8988T (cell line): ENCODE measurements at places on chromosomes 4 and X.

- no peak for DNase-seq
Observed at GRCh38 chrX:40240844-40241243, 143.1 kb upstream of the BCOR start.

DNA sequence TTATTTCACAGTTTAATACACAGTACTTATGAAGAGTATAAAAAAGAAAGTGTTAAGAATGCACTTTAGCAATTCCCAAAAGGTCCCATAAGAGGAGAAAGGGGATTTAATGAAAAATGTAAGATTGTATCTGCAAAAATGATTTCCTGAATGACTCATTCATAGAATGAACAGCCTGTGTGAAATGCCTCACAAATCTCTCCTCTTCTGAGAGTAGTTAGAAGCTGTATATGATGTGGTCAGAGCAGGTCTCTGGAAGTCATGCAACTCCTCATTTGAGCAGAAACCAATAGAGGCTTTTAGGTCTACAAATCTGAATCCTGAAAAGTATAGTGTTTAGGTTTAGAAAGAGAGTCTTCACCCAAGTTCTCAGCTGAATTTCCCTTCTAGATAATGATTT, 381.3 kb upstream of the INTU start:
- DNase-seq: no peak

- no peak for DNase-seq
Observed at GRCh38 chrX:133530960-133531359, 115.7 kb upstream of the GPC4 start.

- no peak for DNase-seq
Observed at GRCh38 chr4:177968817-177969442, 526.7 kb upstream of the AGA start.

- DNase-seq: no peak
Observed at GRCh38 chr4:10734697-10735096, 50.1 kb upstream of the CLNK start.

DNA sequence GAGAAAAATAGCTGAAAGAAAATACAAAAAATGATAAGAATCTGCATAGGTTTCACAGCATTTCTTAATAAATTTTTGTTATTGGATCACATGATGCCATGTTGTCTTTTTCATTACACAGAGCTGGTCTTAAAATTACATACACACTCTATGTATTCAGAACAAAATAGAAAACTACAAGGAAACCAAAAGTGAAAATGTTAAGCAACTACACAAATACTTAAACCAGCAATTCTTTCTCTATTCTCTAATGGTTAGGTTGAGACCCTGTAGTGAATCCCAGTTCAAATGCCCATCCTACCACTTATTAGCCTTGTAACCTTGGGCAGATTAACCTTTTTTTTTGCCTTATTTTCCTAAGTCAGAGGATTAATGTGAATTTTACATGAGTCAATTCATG, 2311.2 kb downstream of the PCDH7 start:
- no peak for DNase-seq

DNA sequence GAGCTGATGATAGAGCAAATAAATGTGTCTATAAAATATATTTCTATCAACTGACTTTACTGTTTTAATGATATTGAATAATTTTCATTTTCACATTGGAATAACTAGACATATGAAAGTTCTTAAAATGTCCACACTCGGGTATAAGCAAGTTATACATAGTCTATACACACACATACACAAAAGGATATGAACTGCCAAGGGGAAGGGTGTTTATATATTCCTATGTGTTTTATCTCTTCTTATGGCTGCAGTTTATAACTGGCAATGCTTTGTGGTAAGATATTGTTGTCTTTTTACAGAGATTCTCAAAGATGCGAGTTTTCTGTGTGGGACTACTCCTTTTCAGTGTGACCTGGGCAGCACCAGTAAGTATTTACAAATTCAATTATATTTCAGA, 1.6 kb downstream of the MEPE start:
- no peak for DNase-seq

DNA sequence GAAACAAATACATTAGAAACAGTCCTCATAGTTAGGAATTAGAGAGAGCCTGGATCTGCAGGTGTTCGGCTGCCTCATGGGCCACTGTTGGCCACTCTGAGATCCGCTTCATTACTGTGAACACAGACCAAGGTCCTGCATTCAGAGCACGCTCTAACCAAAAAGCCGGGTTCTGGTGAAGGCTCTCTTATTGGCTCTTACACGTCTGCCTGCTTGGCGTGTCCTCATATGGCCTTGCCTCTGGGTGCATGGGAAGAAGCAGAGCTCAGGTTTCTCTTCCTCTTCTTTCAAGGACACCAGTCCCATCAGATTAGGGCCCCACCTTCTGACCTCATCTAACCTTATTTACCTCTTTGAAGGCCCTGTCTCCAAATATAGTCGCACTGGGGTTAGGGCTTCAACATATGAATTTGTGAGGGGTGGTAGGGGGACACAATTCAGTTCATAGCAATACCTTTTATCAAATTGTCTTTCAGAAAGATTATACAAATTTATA, 37.1 kb upstream of the ELF2 start:
- DNase-seq: no peak

- DNase-seq: no peak
Observed at GRCh38 chrX:46255046-46255445, 290.2 kb downstream of the ZNF674 start.

DNA sequence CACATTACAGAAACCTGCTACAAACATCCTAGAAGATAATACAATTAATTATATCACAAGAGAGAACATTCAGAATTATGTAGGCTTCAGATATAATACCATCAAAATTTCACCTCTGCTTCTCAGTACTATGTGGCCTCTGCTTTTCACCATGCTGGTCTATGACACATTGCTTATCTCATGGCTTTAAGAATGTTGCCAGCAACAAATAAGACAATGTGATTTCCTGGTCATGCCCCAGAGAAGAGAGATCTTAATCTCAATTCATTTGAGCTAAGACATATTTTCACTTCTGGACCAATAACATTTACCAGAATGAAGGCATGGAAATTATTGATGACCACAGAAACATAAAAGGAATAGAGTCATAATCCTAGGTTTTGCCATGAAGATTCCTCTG, 1233.4 kb upstream of the ADGRL3 start:
- DNase-seq: no peak

DNA sequence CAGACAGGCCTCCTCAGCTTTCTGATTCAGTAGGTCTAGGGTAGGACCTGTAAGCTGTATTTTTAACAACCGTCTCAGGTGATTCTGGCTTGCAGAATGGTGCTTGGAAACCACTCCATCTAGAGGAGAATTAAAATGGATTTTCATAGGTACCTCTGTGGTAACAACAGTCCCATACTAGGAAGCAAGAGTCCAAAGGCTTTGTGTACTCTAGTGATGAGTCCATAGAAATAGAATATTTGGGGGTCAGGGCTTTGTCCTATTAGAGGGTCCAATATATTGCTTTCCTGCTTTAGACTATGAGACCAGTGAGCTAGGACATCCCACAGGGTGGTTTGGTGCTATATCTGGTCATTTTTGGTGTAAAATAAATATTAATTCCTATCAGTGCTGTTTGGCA, 242.0 kb downstream of the SCFD2 start:
- no peak for DNase-seq

- no peak for DNase-seq
Observed at GRCh38 chr4:40788331-40788730, 38.6 kb downstream of the NSUN7 start.

DNA sequence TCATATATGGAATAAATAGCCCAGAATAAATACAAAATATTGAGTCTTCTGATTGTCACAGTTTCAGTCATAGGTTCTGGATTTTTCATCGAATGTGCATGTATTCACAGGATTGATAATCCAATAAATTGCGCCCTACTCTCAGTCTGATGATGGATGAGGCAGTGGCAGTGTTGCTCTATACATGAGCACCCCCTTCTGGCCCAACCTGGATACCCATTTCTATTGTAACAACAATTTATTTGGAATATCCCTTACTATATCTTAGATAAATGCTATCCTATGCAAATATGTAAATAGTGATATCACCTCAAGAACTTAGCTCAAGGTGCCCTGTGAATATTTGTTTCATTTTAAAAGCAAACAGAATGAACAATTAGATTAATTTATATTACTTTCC, 733.7 kb upstream of the PABPC4L start:
- no peak for DNase-seq

GRCh38 chr4:142846108-142846728, at the start of gene INPP4B:
INPP4B (minus strand) TSS chr4:142846301.
- DNase-seq: no peak

DNA sequence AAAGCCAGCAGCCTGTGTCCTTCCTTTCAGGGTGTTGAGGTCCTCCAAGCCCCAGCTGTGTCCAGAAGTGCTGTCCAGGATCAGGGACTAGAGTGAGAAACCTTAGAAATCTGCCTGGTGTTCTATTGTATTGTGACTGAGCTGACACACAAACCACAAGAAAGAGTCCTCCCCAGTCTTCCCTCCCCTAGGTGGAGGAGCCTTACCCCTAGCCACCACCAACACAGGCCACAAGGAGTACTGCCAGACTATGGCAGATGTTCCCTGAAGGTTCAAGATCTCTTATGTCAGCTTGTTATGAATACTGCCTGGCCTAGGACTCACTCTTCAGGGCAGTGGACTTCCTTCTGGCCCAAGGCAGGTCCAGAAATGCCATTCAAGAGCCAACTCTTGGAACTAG, 514.1 kb upstream of the PITX2 start:
- DNase-seq: no peak

DNA sequence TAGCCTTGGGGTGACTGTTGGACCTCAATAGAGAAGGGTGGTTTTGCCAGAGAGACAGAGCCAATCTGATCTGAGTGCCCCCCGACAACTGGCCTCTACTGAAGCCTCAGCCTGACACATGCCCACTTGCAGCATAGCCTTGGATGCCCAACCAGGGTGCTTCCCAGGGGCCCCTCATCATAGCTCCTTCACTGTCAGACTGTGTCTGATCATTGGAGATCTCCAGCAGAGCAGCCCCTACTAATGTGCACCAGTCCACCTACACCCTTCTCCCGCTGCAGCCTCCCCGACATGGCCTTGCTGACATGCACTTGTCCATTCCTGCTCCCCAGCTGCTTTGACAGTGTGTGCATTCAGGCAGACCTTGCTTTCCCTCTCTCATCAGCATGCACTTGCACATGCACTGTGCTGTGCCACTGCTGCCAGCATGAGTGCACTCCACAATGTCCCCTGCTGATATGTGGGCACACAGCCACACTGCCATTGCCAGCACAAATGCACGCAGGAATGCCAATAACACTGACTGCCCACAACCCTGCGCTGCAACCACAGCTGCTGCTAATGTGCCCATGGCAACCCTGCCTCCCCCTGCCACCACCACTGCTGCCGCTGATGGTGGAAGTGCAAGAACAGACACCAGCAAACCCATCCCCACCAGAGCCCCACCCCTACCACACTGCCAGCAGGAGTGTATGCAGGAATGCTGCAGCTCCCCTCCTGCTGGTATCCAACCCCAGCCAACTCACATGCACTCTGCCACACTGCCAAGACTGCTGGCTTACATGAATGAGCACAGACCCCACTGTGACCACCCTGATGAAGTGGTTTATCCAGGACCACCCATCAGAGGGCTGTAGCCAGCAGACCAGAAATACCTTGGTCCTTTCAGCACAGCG, 68.1 kb upstream of the ZMAT1 start:
- DNase-seq: no peak

DNA sequence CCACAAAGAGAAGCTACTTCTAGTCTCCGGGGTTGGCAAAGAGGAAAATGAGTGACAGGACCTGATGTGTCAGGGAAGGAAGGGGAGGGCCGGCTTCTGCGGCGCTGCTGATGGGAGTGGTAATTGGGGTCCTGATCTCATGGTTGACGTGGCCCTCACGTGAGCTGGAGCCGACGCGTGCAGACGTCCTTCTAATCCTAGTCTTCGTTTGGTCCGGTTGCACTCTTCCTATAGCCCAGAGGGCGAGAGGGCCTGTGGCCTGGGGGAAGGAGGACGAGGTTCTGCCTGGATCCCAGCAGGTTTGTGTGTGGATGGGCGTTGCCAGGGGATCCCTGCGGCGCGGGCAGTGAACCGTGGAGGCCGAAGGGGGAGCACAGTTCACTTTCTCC, at the start of gene ARMCX1:
ARMCX1 (plus strand) TSS at position 186 of the 389 bp plus-strand sequence. CDS start 2,384 bp downstream, outside the sequence.
- DNase-seq: peak; percentile 21

GRCh38 chr4:184960505-184960971, 57.8 kb upstream of the HELT start:
- no peak for DNase-seq

DNA sequence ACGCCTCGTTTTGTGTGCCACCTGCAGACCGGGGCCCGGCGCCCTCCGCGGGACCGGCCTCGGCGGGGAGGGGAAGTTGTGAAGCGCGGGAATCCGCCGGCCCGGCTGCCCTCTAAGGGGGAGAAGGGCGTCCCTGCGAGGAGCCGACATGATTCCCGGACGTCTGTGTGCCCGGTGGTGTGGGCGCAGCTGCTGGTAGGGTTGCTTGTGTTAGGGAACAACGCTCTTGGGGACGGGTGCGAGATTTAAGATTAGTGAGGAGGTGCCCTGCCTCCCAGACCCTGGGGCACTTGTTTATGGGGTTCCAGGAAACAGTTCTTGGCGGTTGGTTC, 627 bp downstream of the CDKN2AIP start:
- peak; percentile 53 for DNase-seq

DNA sequence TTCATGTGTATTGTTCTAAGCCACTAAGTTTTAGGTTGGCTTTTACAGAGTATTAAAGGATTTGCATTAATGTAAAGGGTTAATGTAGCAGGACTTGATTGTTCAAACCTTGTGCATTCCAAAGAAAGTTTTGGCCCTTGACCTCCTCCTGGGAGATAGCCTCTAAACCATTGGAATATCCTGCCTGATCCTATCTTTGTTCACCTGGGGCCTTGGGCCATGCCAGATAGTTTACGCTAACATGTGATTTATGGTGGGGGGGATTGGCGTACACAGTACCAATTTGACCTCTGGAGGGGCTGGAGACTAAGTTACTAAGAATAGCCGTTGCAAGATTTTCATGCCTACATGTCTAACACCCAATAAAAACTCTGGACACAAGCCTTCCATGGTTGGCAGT, 1002.7 kb upstream of the PABPC4L start:
- DNase-seq: no peak

DNA sequence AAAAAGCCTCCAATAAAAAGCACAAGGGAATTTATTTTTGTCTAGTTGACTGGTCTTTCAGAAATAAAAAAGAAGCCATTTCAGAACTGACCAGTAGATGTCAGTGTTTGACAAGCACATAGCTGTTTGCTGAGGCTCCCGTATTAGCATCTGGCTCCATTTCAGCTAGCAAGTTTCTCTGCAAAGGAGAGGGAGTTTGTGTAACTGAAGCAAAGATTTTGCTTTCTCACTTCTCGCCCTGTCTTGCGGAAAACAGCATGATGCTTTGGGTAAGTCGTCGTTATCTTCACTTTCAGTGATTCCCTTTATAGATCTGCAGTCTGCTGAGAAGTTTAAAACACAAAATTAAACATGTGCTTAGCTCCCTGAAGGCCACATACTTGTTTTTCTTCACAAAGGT, 85.5 kb downstream of the CT47B1 start:
- no peak for DNase-seq

DNA sequence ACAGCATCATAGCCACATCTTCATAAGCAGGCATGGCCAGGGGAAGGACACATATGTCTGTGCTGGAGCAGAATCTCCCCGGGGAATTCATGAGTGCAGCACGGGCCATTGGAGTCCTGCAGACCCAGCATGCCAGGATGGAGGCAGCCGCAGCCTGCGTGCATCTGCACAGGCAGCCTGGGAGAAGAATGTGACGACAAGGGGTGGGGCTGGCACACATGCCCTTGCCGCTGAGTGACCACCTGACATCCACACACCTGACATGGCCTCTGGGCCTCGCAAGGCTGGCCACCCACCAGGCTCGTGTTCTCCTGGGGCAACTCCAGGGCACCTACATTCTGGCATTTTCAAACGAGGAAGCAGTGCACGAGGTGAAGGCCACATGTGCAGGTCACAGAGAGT, 66.2 kb upstream of the AFAP1 start:
- no peak for DNase-seq

- DNase-seq: no peak
Observed at GRCh38 chrX:43493756-43494155, 162.3 kb upstream of the MAOA start.
